Ovary (tissue), 10 donors: ENCODE measurements at places on chromosomes 6 and 20.

DNA sequence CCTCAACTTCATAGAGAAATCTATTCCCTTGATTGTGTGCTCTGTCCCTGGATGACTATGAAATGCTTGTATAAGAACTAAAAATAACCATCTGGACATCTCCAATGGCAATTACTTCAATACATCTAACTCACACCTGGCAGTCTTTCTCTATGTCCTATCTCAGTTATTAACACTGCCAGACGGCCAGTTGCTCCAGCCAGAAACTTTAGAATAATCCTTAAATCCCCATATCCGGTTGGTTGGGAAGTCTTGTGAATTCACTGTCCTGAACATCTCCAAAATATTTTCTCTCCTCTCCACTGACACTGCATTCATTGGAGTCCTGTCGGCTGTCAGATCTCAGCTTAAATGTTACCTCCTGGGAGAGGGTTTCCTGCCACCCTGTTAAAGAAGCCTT lies 12.2 kb upstream of the LAMA2 start:
- DNase-seq = no peak

GRCh38 chr6:66865771-66866170 lies 1158.7 kb upstream of the EYS start:
- DNase-seq = no peak

DNA sequence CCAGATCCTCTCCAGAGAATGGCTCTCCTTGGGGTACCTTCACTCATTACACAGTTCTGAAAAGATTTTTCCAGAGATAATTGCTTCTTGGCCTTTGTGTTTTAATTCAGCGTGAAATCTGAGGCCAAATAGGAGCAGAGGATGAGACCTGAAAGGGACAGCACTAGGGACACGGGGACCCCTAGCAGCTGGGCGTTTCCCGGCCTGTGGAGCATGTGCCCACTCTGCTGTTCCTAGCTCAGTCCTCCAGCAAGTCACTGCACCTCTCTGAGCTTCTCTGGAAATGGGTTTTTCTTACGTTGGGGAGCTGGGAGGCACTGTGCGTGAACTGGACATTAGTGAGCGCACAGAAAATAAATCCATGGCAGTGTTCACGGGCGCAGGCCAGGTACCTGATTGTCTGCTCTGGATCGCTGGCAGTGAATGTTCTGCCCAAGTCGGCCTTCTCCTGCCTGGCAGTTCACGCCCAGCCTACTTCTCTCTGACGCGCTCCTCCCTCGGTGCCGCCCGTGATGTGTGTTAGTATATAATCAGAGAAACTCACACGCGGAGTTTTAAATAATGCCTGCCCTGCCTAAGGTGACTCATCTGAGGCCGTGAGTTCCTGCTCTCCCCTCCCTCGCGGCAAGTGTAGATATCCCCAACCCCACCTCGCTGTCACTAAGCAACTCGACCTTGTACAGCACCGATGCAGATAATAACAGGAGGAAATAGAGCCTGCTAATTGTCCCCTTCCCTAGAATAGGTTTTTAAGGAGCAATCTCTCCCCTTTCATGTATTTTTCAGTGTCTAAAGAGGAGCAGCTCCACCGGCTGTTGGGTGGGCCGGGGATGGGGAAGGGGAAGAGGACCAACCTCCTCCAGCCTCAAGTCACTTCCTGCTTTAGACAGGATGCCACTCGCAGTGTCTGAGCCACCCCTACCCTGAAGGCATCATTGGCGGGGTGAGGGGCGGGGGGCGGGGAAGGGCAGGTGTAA lies 2.7 kb upstream of the TUBB2A start:
- DNase-seq = peak; percentile 25

GRCh38 chr6:340991-341827 lies 48.9 kb downstream of the DUSP22 start:
- DNase-seq = no peak

GRCh38 chr6:160174681-160175080 lies 53.1 kb downstream of the SLC22A1 start:
- no peak for DNase-seq

DNA sequence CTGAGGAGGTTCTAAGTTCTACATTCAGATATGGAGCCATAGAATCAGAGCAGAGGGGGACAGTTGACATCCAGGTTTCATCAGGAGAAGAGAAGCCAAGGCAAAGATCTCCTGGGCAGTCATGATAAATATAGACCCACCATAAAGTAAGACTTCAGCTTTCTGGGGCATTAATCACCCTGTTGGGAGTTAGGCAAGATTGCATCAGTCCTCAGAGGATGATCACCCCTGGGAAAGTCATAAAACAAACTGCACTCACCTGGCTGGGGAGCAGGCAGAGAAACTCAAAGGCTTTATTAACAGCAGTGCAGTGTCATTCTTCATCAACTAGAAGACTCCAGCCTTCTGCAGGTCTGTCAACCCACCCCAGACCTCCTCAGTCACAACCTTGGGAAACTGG lies 301.3 kb upstream of the JARID2 start:
- no peak for DNase-seq

DNA sequence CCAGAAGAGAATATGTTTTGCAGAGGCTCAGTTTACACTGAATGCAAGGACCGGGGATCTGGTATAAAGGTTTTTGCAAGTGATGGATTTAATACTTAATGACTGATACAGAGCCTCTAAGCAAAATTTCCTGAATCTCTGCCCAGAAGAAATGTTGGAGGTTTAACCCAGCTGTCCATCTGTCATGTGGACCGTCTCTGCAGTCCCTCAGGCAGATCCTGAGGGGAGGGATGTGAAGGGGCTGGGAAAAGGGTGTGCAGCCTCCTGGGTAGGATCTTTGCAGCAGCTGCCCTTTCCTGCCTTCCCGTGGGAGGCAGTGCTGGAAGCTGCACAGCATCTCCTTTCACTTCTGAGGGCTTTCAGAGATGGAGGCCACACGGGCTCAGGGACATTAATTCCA lies 207.0 kb downstream of the SLC24A3 start:
- no peak for DNase-seq

GRCh38 chr6:78559056-78559455 lies 308.3 kb upstream of the IRAK1BP1 start:
- no peak for DNase-seq

- no peak for DNase-seq
Observed at GRCh38 chr6:85516168-85516567, 66.3 kb downstream of the NT5E start.

DNA sequence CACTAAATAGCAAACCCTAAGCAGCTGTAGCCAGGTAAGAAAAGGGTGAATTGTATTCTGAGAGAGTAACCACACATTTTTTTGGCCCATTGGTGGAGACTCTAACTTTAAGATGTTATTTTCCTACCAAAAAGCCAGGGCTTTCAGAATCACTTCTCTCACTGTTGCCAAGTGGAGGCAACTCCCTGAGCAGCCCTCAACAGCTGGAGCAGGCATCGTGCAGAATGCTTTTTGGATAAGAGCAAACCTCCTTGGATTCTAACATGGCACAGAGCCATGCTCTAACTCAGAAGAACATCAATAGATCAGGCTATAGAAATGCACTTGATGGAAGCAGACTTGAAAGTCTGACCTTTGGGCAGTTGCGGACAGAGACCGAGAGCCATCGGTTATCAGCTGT lies 722.2 kb upstream of the CHD6 start:
- no peak for DNase-seq

DNA sequence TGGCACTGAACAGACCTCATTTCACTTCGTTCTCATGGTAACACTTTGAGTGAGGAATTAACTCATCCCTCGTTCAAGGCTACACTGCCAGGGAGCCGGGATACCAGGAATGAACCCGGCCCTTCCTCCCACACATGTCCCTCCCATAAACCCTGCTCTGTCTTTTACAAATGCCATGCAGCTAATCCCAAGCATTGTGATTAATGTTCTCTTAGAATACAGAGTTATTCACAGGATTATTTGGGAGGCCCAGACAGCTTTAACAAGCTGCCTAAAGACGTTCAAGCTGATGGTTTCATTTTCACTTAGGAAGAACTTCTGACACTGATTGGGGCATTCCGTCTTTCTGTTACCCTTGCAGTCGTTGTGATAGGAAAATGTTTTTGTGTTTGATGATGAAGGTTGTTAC lies 42.5 kb upstream of the CD83 start:
- DNase-seq = no peak
